ENCODE measurements at places on chromosomes 4 and X.

GRCh38 chrX:78754917-78755316, 7.4 kb downstream of the LPAR4 start:
- DNase-seq, result no peak

DNA sequence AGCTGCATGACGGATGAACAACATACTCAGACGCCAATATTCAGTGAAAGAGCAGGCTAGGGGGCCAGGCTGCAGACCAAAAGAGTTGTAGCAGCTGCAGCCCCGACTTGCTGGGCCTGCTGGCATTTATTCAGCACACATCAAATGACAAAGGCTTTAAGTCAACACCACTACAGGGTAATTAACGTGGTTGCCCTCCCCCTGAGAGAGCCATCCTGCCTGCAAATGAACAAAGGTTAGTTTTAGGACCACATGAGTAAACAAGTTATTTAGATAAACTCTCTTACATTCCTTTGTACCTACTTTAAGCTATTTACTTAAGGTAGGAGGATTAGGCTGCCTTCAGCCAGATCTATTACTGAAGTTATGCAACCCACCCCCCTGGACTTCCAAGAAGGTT, 1329.1 kb downstream of the PCDH18 start:
- DNase-seq, result no peak

GRCh38 chrX:99603091-99603814, 806.8 kb downstream of the PCDH19 start:
- no peak for DNase-seq

GRCh38 chr4:56253666-56254305, 133.5 kb downstream of the AASDH start:
- no peak for DNase-seq

- DNase-seq, result no peak
Observed at GRCh38 chrX:40622479-40623138, 619 bp upstream of the MPC1L start.

DNA sequence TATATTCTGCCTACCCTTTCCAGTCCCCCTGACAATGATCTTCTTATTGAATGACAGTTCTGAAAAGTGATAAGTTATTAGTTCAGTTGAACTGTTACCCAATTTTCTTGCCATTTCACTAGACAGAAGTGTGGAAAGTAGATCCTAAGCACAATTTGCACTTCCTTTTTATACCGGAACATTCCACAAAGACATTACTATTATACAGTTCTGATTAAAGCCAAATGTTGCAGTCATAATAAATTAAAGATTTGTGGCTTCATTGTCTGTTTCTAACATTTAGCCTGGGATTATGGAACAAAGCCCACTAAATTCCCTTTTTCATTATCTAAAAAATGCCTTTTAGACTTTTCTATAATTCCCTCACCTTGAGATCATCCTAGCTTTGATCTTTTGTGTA, 13.8 kb downstream of the SH3BGRL start:
- DNase-seq, result no peak

DNA sequence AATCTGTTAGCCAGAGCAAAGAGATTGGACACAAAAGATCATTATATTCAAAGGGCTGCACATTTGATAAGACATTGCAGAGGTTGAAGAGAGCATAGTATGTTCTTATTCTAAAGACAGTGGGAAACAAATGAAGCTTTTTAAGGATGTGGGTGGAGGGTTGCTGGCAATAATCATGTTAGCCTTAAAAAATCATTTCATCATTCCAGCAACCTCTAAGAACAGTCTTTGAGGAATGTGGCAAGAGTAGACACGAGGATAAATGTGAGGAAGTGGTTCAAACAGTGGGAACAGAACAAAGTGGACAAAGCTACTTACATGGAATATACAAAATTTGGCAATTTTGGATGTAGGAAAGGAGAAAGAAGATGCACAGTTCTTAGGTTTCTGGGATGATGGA, 167.3 kb upstream of the SPRY1 start:
- no peak for DNase-seq

DNA sequence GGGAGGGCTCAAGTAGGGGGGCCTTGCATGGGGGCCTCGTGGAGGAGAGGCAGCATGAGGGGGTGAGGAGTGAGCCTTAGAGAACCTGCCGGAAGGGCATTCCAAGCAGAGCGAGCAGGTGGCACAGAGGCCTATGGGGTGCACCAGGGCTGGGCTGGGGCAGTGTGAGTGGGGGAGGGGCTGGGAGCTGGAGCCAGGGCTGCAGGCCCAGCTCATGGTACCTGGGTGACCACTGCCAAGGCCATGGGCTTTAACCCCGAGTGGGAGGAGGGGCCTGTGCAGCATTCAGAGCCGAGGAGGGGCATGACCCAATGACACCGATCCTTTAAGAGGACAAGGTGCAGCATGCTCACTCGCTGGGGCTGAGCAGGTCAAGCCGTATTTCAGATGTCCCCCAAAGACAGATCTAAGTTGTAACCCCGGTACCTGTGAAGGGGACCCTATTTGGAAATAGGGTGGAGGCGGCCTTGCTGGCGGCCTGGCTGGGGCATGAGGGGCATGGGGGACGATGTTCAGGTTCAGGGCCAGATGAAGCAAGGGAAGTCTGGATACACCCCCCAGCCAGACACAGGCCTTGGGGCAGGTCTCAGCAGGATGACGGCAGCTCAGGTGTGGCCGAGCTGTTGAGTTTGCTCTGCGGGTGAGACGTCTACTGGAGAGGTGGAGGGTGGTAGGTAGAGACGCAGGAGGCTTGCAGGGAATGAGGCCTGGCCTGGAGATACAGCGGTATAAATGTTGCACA, 137.0 kb downstream of the CPZ start:
- DNase-seq, result no peak

- no peak for DNase-seq
Observed at GRCh38 chrX:155893521-155893920, 12.4 kb downstream of the VAMP7 start.

- no peak for DNase-seq
Observed at GRCh38 chr4:10697086-10697485, 12.5 kb upstream of the CLNK start.

DNA sequence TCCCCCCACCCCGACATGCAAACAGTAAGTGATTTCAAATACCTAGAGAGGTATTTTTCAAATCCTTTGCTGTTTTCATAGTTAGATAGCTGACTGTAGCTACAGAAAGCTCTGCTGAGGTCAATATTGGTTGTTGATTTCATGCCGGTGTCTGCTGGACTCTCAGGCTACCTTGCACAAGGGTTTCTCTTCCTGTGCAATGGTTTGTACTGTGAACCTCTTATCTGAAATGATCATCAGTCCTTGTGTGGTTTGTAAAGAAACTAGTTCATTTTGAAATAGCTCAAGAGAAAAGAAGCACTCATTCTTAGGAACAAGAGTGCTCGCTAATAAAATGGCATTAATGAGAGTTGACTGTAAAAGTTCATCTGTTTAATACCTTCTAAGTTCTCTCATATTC, 2.1 kb downstream of the MTM1 start:
- no peak for DNase-seq

Measured in iPS-NIHi11 (cell line).